Body of pancreas (tissue), 4 donors: ENCODE measurements at places on chromosomes 7 and 10. TPM values are rescaled to one million over a fixed set of nuclear protein-coding genes. Genes with fewer than 3 reads are reported as not detected.
A peak's percentile ranks its signal among the peaks of the same experiment; 100 is the strongest.

Gene PTPRZ1
- 18.5 TPM for total RNA-seq

DNA sequence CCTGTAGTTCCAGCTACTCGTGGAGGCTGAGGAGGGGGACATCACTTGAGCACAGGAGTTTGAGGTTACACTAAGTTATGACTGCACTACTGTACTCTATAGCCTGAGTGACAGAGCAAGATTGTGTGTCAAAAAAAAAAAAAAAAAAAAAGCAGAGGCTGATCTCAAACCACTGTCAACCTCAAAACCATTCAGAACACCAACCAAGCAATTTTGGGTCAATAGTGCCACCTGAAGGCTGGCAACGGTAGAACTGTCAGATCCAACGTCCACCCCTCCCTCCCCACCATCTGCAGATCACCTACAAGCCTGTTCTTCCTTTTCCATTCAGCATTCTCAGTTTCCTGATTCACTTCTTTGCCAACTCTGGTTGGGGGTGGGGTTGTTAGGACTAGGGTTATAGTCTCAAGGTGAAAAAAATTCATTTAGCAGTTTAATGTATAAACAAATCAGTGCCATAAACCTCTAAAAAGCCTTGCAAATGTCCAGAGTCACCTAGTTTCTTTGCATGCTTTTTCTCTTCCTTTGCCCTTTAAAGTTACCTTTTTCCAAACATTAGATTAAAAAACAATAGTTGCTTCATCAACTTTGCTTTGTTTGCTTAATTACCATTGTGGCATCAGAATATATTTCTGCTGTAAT, 2.6 kb downstream of the MRPS33 start:
- H3K4me1 ChIP-seq, result peaks cover 13% of the 10 kb centered on the region
- H3K27ac ChIP-seq, result no peak overlapping the region
- H3K4me3 ChIP-seq, result no peak overlapping the region
- H3K27me3 ChIP-seq, result no peaks in the 10 kb centered on the region
- peak; percentile 75 for DNase-seq

GRCh38 chr10:110717781-110718589, 73.8 kb downstream of the RBM20 start:
- no peaks in the 10 kb centered on the region for H3K27me3 ChIP-seq
- no peak overlapping the region for H3K27ac ChIP-seq
- no peak overlapping the region for H3K4me3 ChIP-seq
- DNase-seq, result no peak

DNA sequence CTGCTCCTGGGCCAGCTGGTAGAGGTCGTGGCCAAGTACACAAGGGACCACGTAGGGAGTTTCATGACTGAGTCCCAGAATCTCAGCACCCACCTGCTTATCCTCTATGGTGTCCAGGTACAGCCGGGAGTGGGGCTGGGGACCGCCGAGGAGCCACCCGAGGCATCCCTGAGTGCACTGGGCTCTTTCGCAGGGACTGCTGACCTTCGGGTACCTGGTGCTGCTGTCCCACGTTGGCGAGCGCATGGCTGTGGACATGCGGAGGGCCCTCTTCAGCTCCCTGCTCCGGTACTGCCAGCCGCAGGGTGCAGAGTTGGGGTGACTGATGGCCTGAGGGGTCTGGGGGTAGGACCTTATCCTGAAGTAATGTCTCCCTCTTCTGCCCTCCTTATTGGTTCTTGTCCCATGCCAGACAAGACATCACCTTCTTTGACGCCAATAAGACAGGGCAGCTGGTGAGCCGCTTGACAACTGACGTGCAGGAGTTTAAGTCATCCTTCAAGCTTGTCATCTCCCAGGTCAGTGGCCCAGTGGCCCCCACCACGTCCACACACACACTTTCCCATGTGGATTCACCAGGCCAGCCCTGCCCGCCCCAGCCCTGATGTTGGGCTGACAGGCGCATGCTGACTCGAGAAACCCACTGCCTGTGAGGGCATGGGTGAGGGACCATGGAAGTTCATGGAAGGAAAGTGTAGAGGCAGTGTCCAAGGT, 6.2 kb downstream of the ABCB8 start:
- no peak overlapping the region for H3K27ac ChIP-seq
- H3K36me3 ChIP-seq, result peaks cover 13% of the 10 kb centered on the region
- no peaks in the 10 kb centered on the region for H3K4me1 ChIP-seq

- no peak overlapping the region for H3K27ac ChIP-seq
- no peak overlapping the region for H3K4me3 ChIP-seq
- no peaks in the 10 kb centered on the region for H3K36me3 ChIP-seq
- no peak for DNase-seq
- no peaks in the 10 kb centered on the region for H3K27me3 ChIP-seq
- peaks cover 31% of the 10 kb centered on the region for H3K4me1 ChIP-seq
Observed at GRCh38 chr7:36300696-36301350, 88.8 kb upstream of the ANLN start.
